Putamen (tissue), 1 donor: ENCODE measurements at places on chromosomes 4 and X.

DNA sequence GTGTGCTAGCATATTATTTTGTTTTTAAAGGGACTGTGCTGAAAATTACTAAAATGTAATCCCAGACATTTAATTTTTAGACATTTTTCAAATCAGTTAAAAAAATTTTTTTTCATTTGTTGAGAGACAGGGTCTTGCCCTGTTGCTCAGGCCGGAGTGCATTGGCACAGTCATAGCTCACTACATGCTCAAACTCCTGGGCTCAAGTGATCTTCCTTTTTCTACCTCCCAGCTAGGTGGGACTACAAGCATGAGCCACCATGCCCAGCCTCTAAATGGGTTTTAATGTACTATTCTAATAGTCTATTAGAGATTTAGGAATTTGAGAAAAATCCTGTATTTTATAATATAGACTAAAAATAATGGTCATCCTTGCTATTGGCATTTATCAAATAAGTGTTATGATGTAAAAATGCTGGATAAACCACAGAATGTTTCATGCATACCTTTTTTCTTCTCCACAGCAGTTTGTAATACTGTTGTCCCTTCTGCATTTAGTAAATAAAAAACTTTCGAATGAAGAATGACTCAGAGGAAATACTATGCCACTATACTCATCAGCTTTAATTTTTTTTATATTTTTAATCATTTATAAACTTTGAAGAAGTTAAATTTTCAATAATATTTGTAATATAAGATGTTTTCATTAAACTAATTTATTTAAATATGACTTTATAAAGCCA, 29.9 kb downstream of the CPEB2 start:
- no peak for DNase-seq

- DNase-seq = no peak
Measured at GRCh38 chr4:110663738-110664444, 41.0 kb upstream of the PITX2 start.

GRCh38 chr4:76733068-76733771, 164.7 kb downstream of the SOWAHB start:
- DNase-seq = no peak

DNA sequence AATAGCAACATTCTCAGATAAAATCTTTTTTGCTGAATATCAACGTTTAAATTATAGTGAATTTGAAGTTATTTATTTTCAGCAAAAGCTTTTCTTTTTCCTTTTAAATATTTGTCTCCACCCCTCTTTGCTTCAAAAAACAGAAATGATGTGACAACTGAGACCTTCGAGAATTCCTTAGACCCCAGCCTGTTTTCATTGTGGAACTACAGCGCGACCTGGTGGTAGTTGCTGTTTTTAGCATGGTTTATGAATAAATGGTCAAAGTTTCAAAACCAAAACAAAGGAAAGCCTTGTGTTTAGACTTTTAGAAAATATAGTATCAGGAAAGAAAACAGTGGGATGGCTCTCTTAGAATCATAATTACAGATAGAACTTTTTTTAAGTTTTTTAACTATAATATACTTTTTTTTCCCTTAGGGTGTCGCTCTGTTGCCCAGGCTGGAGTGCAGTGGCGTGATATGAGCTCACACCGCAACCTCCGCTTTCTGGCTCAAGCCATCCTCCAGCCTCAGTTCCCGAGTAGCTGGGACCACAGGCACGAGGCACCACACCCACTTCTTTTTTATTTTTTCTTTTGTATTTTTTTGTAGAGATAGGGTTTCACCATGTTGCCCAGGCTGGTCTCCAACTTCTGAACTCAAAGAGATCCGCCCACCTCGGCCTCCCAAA, 26.8 kb upstream of the TMEM184C start:
- DNase-seq = peak; percentile 75

DNA sequence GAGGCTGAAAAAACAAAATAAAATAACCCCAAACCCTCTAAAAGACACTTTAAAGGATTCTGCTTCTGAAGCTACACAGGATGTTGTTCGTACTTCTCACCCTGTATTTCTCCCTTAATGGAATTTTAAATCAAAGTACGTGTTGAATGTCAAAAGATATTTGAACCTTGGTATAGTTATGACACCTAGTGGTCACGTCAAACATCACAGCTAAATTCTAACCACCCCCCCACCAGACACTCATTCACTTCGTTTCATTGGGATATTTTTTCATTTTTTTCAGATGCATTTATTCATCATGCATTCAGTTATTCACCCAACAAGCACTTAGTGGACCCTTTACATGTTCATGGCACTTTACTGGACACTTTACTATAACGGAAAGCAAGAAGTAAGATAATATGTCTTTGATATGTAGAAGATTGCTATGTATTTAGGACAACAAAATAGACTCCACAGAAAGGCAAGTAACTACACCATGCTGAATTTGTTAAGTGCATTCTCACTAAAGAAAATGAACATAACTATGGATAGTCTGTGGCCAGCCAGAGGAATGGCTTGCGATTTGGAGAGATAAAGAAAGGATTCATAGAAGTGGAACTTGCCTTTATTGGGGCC, 62.5 kb upstream of the GPR174 start:
- DNase-seq = peak; percentile 4

DNA sequence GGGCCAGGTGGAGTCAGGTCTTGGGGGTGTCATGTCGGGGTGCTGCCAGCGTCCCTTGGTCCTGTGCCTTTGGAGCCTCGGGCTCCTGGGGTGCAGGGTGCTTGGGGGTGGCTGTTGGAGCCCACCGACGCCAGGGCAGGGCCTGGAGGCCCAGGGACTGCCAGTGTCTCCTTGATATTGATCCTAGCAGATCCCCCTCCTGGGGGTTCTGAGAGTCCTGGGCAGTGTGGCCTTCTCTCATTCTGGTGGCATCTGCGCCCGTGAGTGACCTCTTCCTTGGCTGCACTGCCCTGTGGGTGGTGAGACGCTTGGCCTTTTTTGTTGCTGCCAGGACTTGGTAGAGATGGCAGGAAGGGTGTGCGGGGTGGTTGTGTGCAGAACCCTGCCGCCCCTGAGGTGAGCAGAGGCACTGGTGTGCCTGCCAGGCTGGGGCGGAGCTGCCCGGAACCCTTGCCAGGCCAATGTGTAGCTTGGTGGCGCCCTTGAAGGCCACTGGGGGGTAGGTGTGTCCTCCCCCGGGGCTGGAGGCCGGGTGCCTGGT, 7.0 kb downstream of the NAT8L start:
- no peak for DNase-seq

DNA sequence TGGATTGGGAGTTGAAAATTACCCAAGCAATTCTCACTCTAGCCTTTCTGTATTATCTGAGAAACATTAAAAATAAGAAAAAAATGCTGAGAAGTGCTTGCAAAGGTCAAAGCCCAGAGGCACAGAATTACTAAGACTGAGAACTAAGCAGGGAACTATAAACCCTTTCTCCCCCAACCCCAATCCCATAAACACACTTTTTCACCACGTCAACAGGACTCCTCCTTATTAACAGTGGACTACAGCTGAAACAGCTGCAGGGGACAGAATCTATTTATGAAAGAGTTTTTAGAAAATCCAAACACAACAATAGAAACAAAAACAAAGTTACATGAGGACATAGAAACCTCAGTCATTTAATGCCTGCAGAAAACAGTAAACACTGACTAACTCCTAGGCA, 984.1 kb downstream of the TRAM1L1 start:
- no peak for DNase-seq

DNA sequence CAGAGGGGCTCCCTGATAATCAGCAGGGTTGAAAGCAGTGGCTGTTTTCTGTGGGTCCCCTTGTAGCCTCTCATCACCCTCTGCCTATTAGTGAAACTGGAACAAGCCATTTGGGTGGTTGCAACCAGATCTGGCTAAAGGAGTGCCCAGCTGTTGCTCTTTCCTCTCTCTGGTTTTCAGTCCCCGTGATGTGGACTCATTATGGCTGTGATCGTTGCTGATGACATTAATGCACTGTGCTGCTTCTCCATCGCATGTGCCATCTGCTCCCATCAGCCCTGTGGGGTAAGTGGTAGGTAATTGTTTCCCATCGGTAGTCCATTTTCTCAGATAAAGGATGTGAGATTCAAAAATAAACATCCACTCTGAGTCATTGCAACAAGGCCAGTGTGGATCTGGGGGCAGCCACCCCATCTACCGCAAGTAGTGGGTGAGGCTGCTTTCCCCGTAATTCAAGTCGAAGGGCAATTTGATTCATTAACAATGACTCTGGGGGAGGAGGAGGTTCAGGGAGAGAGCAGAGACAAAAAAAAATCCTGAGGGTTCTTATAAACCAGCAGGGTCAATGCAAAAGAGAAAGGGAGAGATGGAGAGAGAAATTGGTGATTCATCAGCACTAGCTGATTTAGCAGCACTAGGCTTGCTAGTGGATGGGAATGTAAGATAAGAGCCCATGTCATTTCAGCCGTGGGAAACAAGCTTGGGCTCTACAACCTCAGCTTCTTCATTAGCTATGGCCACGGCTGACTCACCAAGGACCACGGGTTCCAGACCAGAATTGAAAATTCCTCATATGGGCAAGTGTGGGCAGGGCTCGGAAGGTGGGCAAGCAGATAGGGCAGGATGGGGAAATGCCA, 357.8 kb downstream of the MID1IP1 start:
- DNase-seq = no peak

DNA sequence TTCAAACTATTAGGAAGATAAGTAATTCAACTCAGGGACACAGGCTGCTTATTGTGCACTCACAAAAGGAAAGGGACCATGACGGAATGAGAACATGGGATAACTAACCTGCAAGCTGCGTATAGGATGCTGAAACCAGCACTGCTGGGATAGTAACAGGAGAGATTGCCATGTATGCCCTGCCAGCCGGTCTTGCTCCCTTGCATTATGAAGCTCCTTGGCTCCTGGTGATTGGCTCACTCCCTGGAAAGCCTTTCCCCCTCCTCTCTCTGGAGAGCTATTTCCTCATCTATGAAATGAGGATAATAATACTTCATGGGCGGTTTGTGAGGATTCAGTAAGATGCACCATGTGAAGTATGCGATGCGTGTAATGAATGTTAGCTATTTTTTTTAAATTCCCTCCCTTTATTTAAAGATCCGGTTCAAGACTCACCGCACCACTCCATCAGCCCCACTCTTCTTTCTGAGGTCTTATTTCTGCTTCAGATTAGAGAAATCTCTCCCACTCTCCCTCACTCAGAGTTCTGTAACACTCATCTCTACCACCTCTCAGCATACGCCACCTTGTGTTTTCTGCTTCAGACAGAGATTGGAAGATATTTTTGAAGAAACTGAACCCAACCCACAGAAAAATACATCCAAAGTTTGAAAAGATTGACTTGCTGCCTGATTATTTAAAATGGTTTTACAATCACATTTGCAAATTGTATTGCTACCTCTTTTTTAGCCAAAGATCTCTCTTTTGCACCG, 18.4 kb downstream of the MSMO1 start:
- peak; percentile 69 for DNase-seq

- DNase-seq = no peak
Measured at GRCh38 chr4:113919611-113920010, 59.8 kb downstream of the ARSJ start.

GRCh38 chrX:73812256-73812655, 249.3 kb downstream of the CHIC1 start:
- DNase-seq = no peak

DNA sequence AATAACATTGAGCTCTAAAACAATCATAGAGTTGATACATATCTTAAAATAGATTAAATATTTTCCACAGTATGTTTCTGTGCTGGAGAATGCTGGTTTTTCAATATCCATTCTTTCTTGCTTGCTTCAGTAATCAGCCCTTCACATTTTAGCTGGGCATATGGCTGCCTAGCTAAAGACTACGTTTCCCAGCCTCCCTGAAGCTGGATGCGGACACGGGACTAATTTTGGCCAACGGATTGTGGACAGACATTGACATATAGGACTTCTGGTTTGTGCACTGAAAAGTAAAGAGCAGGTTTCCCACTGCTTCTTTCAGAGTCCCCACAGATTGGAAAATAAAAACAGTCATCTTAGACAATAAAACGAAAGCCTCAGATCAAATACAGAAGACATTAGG, 97.3 kb downstream of the COL25A1 start:
- DNase-seq = no peak

GRCh38 chrX:39327705-39328104, 526.4 kb downstream of the MID1IP1 start:
- DNase-seq = no peak

GRCh38 chr4:188534917-188535316, 395.7 kb downstream of the TRIML1 start:
- no peak for DNase-seq

- DNase-seq = no peak
Measured at GRCh38 chr4:39975488-39976089, 2.1 kb downstream of the PDS5A start.

DNA sequence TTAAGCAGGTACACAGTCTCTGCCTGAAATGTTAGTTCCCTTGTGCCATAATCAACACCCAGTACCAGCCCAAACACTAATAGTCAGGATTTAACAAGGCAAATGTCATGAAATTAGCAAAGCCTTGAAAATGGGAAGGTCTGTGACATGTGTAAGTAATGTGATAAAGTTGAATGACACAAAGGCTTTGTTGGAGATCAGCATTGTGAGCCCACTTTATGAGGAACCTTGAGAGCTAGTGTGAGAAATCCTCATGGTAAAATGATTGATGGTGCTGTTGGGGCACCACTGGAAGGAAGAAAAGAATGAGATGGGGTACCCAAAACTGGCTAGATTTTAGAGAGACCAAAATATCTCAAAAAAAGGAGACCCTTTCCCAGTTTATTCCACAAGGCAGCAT, 3.3 kb upstream of the LIN54 start:
- DNase-seq = no peak

GRCh38 chr4:4384837-4385236, 2.1 kb upstream of the NSG1 start:
- DNase-seq = no peak

GRCh38 chrX:74536832-74537371, 77.5 kb downstream of the RLIM start:
- DNase-seq = no peak

GRCh38 chrX:76657499-76657898, 230.0 kb downstream of the MAGEE1 start:
- DNase-seq = no peak

DNA sequence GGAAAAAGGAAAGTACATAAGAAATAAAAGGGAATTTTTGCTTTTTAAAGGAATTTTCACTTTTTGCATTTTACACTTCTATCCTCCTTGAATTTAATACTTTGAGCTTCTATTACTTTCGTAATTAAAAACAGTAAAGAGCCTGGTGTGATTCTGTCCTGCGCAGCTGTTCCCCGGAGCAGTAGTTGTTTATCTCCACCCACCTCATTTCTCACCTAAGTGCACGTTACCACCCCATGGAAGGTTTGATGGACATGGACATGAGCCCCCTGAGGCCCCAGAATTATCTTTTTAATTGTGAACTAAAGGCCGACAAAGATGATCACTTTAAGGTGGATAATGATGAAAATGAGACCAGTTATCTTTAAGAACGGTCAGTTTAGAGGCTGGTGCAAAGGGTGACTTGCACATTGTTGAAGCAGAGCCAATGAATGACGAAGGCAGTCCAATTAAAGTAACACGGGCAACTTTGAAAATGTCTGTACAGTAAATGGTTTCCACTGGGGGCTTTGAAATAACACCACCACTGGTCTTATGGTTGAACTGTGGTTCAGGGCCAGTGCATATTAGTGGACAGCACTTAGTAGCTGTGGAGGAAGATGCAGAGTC, 52.1 kb upstream of the TEX13D start:
- no peak for DNase-seq
